ENCODE measurements at places on chromosomes 5 and 9. TPM values are rescaled to one million over a fixed set of nuclear protein-coding genes. Genes with fewer than 3 reads are reported as not detected.

HINT1 gene
- total RNA-seq: 181 TPM

PTPN3 gene
- 11.0 TPM for total RNA-seq

NDUFAF2 gene
- 26.5 TPM for total RNA-seq

TMEM252 gene
- not detected for total RNA-seq

FNBP1 gene
- 23.5 TPM for total RNA-seq

DIPK1B gene
- 0.76 TPM for total RNA-seq

SPINK6 gene
- total RNA-seq: 2.9 TPM

DCANP1 gene
- not detected for total RNA-seq

FOXD4L4 gene
- 0.52 TPM for total RNA-seq

DNA sequence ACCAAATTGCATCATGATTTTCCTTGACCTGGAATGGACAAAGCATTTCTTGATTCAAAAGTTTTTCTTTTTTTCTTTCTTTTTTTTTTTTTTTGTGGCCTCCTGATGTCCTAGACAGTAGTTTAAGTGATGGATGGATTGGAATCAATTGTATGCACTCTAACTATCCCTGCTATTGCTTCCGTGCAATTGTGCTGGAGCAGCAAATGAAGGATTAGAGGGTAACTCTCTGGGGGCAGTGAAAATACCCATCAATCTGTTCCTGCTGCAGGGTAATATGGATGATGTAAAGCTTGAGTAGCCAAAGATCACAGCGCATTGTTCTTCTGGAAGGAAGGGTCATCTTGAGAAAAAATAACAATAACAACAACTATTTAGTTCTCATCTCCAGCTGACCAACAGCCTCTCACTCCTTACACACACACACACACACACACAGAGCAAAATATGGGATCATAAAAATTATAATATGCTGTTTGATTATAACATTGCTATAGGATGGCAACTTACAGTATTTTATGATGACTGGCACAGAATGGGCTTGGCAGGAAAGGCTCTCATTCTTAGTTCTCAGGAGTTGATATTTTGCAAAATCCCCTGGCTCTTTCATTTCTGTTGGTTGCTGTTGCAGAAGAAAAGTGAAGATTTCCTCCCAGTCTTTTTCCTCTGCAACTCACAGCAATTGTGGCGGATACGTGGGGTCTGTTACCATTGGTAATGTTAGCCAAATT is 160.9 kb upstream of the DMAC1 start:
- no peak for ATAC-seq

DNA sequence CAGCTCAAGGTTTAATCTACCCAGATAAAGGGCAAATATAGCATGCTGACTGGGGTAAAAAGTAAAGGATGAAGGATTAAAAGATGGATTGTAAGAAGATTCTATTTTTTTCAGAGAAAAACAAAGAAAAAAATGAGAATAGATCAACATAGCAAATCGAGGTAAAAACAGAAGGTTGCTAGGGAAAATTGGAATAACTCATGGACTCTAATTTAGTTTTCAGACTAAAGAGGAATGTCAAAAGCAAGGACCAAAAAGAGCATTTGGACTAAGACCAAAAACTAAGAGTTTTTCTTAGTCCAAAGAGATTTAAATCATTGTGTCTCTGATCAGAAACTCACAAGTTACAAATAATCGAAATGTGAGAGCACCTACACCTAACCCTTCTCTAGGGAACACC is 250.7 kb upstream of the PTPRD start:
- no peak for ATAC-seq

DNA sequence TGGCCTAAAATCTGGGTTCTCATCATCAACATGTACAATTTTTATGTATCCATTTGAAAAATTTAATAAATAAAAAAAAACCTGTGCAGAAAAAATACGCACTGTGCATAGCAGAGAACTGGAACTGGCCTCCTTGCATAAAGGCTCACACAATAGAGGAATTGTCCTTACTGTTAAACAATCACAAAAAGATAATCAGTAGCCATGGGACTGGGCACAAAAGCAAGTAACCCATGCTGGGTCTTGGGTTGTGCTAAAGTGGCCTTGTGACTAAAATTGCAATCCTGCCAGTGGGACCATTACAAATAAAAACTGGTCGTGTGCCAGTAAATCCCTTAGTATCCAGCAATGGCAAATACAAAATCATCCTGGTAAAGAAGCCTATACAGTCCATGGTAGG is 1646.6 kb downstream of the MAT2B start:
- no peak for ATAC-seq

- ATAC-seq: no peak
These were observed 84.0 kb downstream of the GTF3C4 start for GRCh38 chr9:132754236-132754635.

- ATAC-seq: no peak
These were observed 65.2 kb upstream of the SLC25A51 start for GRCh38 chr9:37969130-37969529.

DNA sequence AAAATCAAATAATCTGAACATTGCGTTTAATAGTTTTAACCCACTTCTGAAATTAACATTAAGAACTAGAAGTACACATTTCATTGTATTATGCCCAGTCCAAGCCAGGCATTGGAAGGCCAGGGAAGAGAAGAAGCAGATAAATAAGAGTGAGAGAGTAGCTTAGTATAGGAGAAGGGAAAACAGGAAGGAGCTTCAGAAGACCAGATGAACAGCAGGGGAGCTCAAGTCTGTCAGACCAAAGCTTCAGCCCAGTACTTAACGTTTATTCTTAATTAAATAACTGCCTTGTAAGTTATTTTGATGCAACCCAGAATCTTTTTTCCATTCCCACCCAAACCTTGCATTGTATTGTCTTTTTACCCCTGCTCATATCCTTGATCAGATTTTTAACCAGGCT is 11.5 kb upstream of the FAM120AOS start:
- ATAC-seq: no peak

GRCh38 chr5:124260921-124261515 is 485.4 kb downstream of the ZNF608 start:
- no peak for ATAC-seq

DNA sequence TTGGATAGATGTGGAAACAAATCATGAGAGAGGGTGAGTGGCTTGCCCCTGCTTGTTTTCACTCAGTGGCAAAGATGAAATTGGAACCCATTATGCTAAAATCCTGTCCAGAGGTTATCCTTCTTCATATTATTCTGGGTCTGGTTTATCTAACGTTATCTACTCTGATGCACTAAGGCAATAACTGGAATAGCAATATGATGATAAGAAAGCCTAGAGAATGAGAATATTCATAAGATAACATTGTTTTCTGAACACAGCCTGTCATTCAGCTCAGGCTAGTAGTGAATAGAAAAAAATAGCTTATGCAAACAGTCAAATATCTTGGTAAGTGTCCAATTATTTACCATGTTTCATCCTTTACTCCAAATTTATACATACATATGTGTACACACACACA is 132.0 kb upstream of the C6 start:
- no peak for ATAC-seq

DNA sequence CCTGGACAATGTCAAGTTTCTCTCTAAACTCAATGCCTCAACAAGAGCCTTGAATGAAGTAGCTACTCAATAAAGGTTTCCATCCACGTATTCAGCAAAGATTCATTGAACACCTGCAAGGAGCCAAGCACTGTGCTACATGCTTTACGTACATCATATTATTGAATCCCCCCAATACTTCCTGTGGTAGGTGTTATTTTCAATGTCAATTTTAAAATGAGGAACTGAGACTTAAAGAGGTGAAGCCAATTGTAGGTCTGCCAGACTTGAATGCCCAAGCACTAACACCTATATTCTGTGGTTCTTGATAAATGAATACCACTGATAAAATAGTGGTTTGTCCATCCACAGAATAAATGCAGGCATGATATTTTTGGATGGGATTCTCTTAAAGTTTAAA is 162.3 kb downstream of the DRD1 start:
- ATAC-seq: no peak

DNA sequence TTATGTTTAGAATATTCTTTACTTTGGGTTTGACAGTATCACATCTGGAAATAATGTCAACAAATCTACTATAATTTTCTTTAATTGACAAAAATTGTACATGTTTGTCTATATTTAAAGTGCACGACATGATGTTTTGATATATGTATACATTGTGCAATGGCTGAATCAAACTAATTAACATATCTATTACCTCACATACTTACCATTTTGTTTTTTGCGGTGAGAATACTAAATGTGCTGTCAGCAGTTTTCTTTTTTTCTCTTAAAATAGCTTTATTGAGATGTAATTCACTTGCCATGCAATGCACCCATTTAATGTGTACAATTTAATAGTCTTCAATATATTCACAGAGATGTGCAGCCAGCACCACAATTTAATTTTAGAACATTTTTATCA is 10.6 kb upstream of the C6 start:
- ATAC-seq: no peak

DNA sequence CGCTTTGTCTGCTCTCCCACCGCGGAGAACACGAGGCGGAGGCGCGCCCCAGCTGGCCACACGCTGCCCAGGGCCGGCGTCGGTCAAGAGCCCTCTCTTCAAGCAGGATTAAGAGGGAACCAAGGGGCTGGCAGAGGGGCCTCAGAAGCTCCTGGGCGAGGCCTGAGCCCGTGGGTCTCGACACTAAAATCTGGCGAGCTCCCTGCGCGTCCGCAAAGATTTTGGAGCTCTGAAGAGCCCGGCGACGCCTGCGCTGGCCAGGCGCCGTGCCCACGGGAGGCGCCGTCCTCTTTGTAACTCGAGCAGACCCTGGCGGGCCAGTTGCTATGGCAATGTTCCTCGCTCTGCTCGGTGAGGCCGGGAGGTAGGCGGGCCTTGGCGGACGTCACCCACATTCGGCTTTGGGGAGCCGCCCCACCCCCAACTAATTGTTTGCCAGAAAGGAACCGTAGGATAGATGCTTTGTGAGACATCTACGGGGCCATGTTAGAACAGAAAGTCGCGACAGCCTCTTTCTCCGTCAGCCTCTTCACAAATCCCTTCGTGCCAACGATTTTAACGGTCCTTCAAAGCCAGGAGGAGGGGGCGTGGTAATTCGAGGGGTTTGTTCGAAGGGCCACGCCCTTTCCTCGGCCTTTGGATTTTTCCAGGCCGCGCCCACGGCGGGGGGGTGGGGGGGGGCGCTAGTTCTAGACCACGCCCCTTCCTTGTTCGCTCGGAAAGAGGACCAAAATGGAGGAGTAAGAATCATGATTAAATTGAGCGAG is 714 bp upstream of the CNOT8 start:
- peak; percentile 81 for ATAC-seq

DNA sequence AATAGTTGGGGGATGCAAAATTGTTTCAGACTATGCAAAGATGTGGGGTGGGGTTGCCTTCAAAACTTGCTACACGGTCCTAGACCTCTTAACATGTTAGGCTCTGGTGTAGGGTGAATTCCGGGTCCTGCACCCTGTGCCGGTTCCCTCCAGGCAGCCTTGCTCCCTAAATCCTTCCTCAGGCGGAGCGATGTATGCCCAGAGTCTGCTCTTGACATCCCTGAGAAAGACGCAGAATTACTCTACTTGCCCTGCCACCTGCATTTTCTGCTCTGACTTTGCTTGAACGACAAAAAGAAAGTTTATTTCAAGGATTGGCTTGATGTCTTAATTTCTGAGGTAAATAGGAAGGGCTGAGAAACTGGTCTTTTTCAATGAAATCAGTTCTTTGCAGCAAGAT is 691 bp downstream of the THBS4 start:
- no peak for ATAC-seq

Measured in esophagus mucosa (tissue), 1 donor.